Stimulated activated CD4-positive, alpha-beta T cell treated with anti-CD3 and anti-CD28 coated beads, Interleukin-12 subunit alpha, Interleukin-12 subunit beta, amount 100 ng/mL, for 4 hours (primary cell): ENCODE measurements at places on chromosomes 2 and 18.

DNA sequence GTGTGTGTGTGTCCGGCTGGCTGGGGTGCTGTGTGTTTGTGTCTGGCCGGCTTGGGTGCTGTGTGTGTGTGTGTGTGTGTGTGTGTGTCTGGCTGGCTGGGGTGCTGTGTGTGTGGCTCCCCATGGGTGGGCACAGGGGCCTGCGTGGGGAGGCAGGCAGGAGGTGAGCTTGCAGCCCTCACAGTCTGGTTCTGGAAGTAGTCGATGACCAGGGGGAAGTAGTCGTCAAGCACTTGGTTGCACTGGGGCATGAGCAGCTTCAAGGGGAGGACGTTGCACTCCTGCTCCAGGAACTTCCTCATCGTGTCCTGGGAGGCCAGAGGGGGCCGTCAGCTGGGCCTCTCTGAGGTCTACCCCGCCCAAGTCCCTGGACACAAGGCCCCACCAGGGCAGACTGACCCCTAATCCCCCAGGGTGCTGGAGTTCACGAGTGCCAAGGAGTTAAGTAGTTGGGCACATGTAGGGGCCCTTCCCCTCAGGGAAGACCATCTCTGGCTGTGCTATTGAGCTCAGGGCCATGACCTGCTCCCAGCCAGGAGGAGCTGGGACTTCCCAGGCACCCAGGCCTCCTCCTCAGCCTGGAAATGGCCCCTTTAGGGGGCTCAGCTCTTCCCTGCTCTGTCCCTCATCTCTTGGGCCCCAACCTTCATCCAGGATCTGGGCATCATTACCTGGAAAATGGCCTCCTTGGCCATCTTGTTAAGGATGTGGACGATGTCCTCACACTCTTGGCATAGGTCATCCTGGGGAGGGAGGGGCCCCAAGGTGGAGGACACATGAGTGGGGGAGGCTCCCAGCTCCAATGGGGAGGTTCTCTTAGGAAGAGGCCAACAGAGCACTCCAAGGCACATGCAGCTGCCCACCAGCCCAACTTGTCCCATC is 1.3 kb downstream of the SFTPB start:
- DNase-seq: no peak

GRCh38 chr2:209614690-209615369 is 156.8 kb upstream of the UNC80 start:
- DNase-seq: no peak

DNA sequence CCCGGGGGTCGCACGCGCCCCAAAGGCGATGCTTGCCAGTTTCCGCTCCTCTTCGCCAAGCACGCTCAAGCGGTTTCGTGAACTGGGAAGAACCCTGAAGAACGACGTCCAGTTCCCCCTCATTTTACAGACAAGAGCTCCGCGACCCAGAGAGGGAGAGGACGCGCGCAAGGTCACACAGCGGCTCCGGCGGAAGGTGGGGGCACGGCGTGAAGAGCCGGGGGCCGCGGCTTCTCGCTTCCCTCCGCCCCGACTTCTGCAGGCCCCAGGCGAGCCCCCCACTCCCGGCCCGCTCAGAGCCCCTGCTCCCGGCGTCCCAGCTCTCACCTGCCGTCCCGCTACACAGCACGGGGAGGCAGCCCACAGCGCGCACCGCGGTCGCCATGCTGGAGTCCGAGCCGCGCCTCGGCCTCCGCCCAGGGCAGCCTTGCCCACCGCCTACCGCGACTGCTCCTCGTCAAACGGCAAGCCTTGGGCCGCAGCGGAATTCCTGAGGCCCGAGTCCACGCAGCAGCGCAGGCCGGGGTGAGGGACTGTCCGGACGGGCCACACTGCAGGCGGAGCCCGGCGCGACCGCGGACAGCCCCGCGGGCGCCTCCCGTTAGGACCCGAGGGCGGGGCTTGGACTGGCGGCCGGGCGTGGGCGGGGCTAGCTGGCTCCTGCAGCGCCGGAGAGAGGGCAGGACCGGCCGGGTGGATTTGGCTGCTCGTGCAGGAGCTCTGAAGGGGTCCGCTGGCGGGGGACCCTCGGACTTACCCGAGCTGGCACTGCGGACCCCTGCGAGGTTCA is at the start of gene MRPS5:
Gene MRPS5 (minus strand): TSS at position 402 of the 790 bp plus-strand sequence. CDS start 17 bp downstream, at position 385.
- DNase-seq: peak; percentile 93

- no peak for DNase-seq
These were observed 360.6 kb upstream of the TNP1 start for GRCh38 chr2:217220228-217221013.

- DNase-seq: no peak
These were observed 43.6 kb upstream of the SLC14A2 start for GRCh38 chr18:45571714-45572113.

DNA sequence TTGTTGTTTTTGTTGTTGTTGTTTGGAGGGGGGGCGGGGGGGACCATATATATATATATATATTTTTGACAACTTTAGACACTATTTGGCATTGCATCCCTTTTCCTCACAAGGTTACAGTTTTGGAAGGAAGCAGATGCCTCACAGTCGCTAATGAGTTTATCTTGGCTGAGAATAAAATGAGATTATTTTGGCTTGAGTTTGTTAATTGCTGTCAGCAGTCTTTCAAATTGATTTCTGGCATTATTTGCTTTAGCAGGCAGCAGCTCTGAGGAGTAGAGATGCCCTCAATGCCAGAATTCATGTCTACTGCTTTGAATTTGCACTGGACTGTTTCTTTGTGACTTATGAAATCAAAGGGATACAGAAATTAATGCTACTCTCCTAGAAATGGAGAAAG is 595.2 kb upstream of the HNMT start:
- DNase-seq: no peak

DNA sequence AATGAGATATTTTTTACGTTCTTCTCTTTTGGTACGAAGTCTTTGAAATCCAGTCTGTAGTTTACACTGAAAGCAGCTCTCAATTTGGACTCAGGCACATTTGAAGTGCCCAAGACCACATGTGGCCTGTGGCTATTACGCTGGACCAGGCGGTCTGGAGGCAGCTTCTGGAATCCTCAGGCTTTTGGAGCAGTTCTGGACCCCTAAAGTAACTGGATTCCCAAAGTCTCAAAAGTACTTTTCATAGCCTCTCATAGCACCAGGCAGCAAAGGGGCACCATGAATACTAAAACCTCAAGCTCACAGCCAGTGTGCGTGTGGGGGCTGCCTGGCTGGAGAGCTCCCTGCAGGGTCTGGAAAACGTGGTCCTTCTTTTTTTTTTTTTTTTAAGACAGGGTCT is 119.0 kb downstream of the SMAD7 start:
- no peak for DNase-seq

DNA sequence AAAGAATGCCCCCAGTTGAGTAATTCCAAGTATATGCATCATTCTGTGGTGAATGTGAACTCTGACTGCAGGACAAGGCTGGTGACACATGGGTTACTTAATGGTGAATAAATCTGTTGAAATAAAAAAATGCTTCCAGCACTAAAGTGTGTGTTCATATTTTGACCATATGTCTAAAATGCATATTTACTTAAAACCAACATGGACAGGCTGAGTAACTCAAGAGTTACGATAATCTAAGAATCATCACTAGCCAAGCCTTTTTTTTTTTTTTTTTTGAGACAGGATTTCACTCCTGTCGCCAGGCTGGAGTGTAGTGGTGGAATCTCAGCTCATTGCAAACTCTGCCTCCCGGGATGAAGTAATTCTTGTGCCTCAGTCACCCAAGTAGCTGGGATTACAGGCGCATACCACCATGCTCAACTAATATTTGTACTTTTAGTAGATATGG is 47.1 kb upstream of the CCBE1 start:
- DNase-seq: no peak
